ENCODE measurements at places on chromosomes 16 and 17.

- no peak for DNase-seq
These were observed 99.7 kb upstream of the METRNL start for GRCh38 chr17:82979718-82980117.

- no peak for DNase-seq
These were observed at the start of gene PPP1R27 for GRCh38 chr17:81834831-81835267. PPP1R27 (minus strand) TSS chr17:81835050; CDS start chr17:81834953, 97 bp downstream.

DNA sequence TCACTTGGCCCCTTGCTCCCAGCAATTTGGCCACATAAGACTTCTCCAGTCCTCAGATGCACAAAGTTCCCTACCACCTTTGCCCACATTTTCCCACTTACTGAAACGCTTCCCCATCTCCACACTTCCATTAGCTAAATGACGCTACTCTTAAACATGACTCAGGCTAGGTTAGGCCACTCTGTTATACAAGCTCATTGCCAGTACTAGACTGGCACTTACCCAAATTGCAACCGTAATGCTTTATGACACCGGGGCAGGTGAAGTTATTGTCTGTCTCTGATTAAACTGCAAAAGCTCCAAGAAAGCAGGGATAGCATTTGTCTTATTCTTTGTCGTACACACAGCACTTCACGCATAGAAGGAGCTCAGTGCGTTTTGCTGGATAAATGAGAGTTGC, 29.2 kb downstream of the ASPA start:
- no peak for DNase-seq

GRCh38 chr17:60142872-60143499, 6.8 kb upstream of the CA4 start:
- peak; percentile 71 for DNase-seq

DNA sequence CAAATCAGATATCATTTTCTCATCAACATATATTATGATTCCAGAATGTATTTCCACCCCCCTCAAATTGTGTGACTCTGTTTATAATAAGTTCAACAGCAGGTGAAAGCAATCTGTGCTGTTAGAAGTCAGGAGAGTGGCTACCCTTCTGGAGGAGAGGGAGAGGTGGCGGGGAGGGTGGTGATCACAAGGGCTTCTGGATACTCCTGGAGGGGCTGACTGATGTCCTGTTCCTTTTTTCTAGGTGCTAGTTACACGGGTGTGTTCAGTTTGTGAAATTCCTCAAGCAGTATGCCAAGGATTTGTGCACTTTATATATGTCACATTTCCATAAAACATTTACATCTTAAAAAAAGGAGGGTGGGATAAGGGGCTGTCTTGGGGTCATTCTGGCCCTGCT, 119.1 kb downstream of the IRF8 start:
- DNase-seq: no peak

DNA sequence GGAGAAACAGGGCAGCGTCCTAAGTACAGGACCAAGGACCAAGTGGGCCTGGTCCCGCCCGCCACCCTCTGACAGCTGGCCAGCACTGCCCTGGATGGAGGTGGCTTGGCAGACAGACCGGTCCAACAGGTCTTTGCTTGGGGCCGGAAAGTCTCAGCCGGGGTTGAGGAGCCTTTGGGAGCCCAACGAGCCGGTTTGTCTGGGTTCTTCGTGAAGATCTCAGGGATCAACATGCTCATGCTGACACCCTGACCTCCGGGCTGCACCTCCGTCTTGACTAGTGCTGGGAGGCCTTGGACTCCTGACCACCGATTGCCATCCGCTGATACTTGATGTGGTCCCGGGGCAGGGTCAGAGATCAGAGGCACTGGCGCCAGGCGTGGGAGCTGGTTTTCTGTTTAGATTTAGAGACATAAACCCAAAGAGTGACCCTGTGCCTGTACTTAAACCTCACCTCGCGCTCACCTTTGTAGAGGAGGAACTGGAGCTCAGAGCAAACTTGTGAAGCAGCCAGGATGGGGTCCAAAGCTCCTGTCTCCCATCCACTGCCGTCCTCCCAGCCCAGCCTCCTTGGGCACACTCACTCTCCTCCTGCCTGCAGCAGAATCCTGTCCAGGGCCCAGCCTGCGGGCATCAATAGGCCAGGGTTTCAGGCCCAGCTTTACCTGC, 92.1 kb upstream of the GSE1 start:
- DNase-seq: no peak

DNA sequence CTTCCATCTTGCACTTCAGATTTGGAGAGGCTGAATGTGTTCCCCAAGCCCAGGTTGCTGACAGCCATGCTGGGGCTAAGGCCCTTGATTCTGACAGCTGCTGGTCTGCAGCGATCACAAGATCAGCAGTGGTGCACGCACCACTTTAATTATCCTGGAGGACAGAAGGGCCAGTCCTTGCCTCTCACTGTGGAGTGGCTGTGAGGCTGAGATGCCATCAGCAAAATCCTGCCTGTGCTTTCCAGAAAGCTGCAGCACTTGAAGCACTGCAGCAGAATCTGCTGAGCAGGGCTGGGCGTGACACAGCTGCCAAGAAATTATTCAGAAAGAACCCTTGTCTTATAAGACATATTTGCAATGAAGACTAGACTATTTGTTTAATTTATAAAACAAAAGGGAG, 37.1 kb downstream of the NUP93 start:
- no peak for DNase-seq

DNA sequence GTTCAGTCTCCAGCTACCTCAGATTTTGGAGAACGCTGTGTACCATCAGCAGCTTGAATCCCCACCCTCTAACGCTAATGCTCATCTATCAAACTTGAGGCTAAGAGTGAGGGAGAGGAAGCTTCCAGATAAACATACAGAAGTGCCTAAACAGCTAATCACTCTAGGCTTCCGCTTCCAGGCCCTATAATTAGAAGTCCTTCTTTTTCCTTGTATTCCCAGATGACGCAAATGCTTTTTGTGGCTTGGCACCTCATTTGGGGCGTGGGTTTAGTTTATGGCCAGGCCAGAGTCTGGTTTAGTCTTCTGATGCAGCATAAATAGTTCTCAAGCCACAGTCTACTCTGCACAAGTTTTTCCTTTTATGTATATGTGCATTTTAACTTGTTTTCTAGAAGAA, 263.4 kb downstream of the BCAS3 start:
- DNase-seq: no peak

- DNase-seq: no peak
These were observed 90.7 kb downstream of the TIMM22 start for GRCh38 chr17:1087381-1088241.

GRCh38 chr17:3033741-3034577, 29.4 kb downstream of the OR1D5 start:
- DNase-seq: no peak

DNA sequence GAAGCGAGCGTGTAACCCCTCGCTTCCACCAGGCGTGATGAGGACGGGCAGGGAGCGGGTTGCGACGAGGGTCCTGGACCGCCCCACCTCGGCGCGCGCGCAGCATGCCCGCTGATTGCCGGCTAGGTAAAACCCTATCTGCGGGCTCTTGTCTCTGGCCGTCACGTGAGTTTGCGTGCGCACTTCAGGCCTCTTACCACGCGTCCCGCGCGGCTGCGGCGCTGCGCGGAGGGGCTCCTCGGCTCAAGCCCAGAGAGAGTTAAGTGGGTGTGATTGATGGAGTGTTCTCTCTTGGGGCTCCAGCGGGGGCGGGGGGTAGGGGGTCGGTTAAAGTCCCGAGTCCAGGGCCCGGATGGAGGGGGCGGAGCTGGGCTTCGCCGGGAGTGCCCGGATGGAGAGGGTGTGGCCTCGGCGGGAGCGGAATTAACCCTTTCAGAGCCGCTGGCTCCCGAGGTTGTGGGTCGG, 7.9 kb downstream of the KDM6B start:
- peak; percentile 75 for DNase-seq

DNA sequence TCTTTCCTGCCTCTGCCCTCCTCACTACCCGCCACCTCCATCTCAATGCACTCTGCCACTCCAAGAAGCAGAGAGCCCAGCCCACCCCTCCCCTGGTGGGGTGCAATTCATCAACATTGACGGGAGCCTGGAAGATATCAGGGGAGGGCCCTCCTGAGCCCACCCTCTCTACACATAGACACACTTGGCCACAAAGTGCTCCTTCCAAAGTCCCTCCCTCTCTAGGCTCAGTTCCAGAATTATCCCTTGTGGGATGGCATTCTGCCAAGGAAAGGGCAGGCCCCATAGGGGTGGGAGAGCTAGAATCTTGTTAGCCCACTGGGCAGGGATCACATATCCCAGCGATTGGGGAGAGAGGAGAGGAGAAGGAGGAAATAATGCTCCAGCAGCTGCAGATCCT, 66.2 kb downstream of the TMEM132E start:
- DNase-seq: no peak

- DNase-seq: peak; percentile 50
These were observed 32.5 kb downstream of the ABCC12 start for GRCh38 chr16:48123104-48123788.

- DNase-seq: no peak
These were observed 838 bp upstream of the TMEM97 start for GRCh38 chr17:28317966-28318758.

DNA sequence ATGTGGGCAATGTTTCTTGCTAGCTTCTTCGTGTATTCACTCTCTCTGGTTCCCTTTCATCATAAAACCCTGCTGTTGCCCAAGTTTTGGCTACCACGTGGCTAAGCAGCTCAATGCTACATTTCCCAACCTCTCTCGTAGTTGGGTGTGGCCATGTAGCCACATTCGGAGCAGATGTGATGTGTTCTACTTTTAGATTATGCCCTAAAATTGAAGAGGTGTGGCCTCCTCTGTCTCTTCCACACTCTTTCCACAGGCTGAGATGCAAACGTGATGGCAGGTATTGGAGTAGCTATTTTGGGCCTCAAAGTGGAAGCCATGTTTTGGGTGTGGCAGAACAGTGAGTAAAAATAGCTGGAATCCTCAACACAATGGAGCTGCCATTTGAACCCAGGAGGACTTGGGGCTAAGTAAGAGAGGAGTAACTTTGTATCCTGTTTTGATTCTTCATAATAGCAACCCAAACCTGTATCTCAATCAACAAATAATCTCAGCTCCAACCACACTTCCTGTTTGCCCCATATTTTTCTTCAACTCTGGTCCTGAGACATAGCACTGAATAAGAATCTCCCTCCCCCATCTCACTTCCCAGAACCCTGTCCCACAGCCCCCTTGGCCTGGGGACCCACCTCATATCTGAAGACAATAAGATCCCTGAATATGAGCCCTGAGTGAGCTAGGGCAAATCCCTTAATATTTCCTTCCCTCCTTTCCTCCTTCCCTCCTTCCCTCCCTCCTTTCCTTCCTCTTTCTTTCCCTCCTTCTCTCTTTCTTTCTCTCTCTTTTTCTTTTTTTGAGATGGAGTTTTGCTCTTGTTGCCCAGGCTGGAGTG, 4.0 kb downstream of the NUPR1 start:
- DNase-seq: no peak

- no peak for DNase-seq
These were observed 17.2 kb downstream of the CD300LB start for GRCh38 chr17:74513987-74514631.

DNA sequence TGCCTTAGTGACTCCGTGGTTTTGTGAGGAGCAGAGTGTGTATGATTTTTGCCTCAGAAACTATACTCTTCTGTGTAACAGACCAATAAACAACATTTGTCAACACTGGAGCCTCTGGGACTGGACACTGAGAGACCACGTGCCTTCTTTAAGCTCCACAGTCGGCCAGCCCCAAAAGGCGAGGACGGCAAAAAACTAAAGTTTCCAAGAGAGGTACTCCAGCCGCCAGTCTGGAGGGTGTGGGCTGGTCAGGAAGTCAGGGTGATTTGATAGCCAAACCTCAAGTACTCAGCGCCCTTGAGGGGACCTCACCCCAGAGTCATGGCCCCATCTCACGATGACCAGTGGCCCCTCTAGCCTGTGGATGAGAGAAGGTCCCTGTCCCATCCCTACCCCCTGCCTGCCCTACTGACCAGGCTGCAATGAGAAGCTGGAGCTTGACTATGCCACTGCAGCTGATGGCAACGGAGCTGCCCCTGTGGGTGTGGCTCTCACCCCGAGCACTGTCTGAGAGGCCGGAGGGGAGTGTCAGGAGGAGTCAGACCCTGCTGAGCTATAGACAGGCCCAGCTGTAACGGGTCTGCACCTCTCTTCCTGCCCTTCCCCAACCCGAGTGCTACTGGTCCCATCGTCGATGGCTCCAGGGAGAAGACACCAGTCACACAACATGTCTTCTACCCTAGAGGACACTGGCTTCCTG, 19.8 kb downstream of the MNT start:
- DNase-seq: no peak
